Tongue (tissue), 3 donors: ENCODE measurements at places on chromosomes 16 and 17. TPM values are rescaled to one million over a fixed set of nuclear protein-coding genes. Genes with fewer than 3 reads are reported as not detected.

TP53TG3B gene
- not detected for total RNA-seq

LLGL2 gene
- 19.9 TPM for total RNA-seq

DNA sequence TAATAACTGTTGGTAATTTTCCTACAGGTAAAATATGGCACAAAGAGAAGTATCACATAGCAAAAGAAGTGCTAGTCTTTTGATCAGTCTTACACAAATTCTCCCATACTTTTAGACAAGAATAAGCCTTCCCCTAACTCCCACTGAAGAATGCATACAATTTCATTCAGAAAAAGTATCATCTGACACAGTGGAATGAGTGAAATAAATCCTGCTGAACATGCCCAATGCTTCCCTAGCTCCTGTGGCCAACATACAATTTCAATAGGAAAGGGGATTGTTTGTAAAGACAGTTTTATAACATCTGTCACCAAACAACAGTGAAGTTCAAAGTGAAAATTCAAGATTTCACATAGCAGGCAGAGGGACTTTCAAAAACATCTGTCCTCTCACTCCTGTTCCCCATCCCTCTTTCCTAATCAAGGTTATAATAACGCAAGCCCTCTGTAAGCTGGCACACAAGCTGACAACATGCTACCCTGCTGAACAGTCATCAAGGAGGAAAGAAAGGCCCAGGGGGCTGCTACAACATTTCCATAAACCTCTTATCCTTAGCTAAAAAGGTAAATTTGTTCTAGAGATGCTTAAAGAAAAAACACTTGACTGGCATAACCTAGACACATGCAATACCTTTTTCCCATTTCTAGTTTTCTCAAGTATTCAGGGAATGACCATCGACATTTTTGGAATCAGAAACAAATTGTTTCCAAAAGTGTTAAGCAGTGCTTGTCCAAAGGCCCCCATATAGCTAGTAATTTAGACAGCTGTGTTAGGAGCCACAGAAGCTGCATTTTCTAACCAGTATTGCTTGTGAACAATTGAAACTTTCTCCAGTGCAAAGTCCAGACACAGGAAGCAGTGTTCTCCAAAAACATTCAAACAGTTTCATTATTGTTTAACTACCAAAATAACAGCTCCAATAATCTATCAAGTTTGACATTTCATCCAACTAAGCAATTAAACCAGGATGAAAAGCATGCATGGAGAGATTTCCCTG is 11.5 kb upstream of the RFFL start:
- peak; percentile 17 for DNase-seq

- no peak for DNase-seq
These were observed 3.3 kb downstream of the DECR2 start for GRCh38 chr16:404971-405486.

MEIOC gene
- total RNA-seq = not detected

DNA sequence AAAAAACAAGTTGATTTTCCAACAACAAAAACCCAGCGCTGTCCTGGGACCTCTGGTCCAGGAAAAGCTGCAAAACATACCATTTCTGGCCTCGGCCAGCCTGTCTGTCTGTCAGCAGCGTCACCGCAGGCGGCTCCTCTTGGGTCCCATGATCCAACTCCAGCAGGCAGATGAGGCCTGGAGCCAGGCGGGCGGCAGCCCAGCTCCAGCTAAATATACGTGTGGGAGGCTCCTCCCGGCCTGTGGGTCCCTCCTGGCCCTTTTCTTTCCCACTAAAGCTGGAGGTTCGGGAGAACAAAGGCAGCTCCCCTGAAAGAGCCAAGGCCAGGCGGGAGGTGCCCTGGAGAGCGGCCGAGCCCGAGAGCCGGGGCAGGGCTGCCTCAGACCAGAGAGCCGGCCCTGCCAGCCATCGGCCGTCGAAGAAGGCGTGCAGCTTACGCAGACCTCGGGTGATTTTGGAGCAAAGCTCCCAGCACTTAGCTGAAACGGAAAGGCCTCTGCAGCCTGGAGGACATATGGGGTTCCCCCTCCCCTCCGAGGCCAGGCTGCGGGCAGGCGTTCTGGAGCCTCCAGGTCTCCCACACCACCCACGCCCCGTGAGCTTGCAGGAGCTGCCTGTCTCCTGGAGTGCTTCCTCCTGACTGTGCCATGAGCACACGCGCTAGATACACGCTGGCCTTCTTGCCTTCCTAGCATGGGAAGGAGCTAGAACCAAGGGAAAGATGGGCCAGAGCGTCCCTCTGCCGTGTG is 19.9 kb upstream of the JPH3 start:
- peak; percentile 25 for DNase-seq

P2RX1 gene
- 2.3 TPM for total RNA-seq

DNA sequence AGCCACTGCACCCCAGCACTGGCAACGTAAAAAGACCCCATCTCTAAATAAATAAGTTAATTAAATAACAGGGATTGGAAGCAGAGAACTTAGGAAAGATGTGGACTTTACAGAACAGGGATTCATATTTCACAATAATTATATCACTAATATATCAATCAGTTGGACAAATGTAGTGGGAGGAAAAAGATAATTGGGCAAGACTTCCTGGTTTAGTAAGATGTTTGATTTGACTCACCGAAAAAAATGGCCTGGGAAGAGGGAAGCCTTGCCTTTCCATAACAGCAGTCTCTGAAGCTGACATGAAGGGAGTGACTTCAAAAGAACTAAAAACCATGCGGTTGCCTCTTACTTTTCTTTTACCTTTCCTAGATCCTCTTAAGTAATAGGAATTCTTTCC is 15.2 kb upstream of the C17orf78 start:
- DNase-seq = no peak

- DNase-seq = peak; percentile 88
These were observed 3.4 kb upstream of the HEXD start for GRCh38 chr17:82414548-82415281.

- no peak for DNase-seq
These were observed 101.4 kb downstream of the PITPNC1 start for GRCh38 chr17:67478401-67479041.

- peak; percentile 76 for DNase-seq
These were observed 3.9 kb downstream of the RAI1 start for GRCh38 chr17:17684906-17685774.

FAAP100 gene
- 17.8 TPM for total RNA-seq

MTSS2 gene
- 52.3 TPM for total RNA-seq

DNA sequence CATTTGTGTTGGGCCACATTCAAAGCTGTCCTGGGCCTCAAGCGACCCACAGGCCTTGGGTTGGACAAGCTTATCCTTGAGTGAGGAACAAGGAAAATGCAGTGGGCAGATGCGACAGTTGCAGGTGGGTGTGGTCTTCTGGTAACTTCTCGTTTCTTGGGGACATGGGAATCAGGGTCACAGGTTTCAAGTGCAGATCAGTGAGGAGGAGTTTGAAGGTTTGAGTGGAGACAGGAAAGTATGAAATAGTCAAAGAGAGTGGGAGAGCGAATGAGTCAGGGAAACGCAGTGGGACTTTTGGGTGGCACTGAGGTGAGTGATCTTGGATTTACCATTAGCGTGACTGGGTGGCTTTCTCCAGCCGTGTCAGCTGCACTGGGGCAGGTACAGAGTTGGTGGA is 15.4 kb upstream of the CCL22 start:
- no peak for DNase-seq

DNA sequence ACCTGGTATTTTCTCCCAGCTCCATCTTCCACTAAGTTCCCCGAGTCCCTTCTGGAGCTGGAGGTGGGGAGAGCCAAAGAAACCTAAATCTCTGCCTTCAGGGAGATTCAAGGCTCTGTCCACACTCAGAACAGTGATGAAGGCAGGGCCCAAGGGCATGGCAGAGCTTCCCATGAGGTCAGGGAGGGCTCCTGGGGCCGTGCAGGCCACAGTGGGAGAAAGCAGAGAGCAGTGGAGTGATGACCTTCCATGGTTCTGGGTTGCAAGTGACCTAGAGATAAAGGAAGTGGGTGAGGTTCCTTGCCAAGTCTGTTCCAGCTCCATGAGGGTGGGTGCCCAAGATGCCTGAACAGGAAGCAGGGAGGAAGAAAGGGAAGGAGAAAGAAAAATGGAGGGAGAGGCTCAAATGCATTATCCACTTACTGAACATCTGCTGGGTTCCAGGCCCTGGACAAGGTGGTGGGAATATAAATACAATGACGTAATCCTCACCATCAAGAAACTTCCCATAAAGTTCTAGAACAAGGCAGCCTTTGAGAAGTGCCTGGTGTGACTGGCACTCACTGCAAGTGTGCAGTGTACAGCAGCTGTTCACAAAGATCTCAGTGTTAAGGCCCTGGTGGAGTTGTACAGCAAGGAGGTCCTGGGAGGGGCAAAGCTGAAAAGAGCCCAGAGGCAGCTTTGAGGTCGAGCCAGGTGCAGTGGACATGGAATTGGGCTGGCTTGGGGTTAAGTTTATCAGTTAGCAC is 13.3 kb downstream of the TBKBP1 start:
- peak; percentile 89 for DNase-seq

GRCh38 chr16:65445313-65446260 is 323.7 kb upstream of the CDH11 start:
- peak; percentile 30 for DNase-seq

GRCh38 chr17:13202835-13203234 is 185.0 kb upstream of the ELAC2 start:
- no peak for DNase-seq

DNA sequence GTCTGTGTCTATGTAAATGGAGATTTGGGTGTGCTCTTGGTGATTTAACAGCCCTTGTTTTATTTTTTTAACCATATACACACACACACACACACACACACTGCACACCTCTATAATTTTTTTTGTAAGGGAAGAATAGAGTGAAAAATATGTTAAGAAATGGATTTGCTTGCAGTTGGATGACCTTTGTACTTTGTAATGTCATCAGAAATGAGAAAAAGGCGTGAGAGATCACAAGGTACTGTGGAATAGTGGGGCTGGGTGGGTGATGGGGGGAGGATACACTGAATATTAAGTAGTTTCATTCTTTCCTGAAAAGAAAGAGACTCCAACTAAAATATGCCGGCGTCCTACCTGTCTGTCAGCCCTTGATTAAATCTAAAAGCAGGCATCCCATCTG is 38.7 kb downstream of the SALL1 start:
- no peak for DNase-seq

DNA sequence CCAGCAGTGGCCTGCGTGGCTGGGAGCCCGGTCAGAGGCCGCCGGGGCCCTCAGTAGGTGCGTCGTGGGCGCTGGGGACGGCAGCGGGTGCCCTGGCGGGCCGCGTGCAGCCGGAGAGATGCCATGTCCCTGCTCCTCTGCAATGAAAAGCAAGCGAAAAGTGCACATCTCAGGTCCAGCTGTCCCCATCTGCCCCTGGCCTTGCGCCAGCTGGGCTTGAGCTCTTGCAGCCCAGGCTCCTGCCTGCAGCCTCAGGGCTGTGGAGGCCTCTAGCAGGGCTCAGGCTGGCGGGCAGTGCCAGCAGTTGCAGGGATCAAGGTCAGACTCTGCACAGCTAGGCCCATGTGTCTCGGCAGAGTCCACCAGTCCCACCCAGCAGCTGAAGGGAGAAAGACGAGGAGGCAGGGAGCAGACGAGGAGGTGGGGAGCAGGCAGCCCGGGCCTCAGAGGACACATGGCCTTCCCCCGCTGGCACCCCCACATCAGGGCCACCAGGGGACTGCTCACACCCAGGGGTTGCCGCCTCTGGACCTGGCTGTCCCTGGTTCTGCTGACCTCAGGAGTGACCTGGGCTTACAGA is 11.2 kb downstream of the SLC16A3 start:
- DNase-seq = peak; percentile 82

ZNF750 gene
- 7.6 TPM for total RNA-seq

CACNG4 gene
- total RNA-seq = 1.6 TPM

ACSM5 gene
- total RNA-seq = not detected

GRCh38 chr17:17950806-17951205 is 21.4 kb downstream of the TOM1L2 start:
- no peak for DNase-seq

GRCh38 chr17:77613218-77613617 is 345.3 kb upstream of the TNRC6C start:
- DNase-seq = peak; percentile 52

CHRNE gene
- 3.8 TPM for total RNA-seq

GRCh38 chr17:13885550-13885949 is 183.8 kb upstream of the COX10 start:
- no peak for DNase-seq

GRCh38 chr16:4111748-4112696 is 4.2 kb downstream of the ADCY9 start:
- no peak for DNase-seq

- peak; percentile 88 for DNase-seq
These were observed 66.0 kb upstream of the ZNF423 start for GRCh38 chr16:49921791-49922456.

GRCh38 chr17:69880591-69881112 is 194.4 kb upstream of the KCNJ16 start:
- no peak for DNase-seq

GRCh38 chr16:47465919-47466630 is 4.9 kb downstream of the PHKB start:
- no peak for DNase-seq

CETP gene
- total RNA-seq = 1.4 TPM

KRT40 gene
- total RNA-seq = 7.7 TPM

- peak; percentile 59 for DNase-seq
These were observed 46.4 kb downstream of the LDHD start for GRCh38 chr16:75070012-75070841.

COL1A1 gene
- total RNA-seq = 3,144 TPM

BEAN1 gene
- not detected for total RNA-seq

GRCh38 chr16:600781-601180 is 10.9 kb downstream of the RAB40C start:
- no peak for DNase-seq

DNA sequence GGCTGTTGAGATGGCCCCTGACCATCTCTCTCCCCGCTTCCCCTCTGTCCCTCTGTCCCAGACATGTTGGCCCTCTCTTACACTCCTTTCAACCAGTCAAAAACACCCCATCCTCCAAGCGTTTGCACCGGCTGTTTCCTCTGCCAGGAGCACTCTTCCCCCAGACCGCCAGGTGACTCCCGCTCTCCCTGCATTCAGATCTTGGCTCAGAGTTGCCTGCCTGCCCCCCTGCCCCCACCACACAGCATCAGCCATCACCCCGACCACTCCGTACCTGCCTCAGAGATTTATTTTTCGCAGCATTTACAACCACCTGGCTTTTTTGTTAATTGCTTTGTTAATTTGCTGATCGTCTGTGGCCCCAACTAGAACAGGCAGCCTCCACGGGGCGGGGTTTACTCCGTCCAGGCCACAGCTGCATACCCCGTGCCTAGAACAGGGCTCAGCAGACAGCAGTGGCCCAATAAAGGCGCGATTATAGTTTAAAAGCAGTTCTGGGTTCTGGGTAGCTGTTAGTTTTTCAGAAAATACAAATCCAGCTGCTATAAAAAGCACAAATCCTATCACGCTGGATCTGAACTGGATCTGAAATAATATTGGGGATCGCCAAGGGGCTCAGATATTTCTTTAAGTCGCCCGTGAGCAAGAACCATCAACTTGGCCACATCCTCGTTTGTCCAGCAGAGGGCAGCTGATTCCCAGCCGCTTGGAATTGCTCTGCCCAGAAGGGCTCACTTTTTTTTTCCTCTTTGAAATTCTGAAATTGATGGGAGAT is 173.6 kb downstream of the IRF8 start:
- DNase-seq = peak; percentile 89

AIPL1 gene
- 0.31 TPM for total RNA-seq

GRCh38 chr17:51759260-51759659 is 399.3 kb downstream of the CA10 start:
- DNase-seq = no peak
